T-cell (primary cell): ENCODE measurements at places on chromosomes 16 and 17.
A peak's percentile ranks its signal among the peaks of the same experiment; 100 is the strongest.

DNA sequence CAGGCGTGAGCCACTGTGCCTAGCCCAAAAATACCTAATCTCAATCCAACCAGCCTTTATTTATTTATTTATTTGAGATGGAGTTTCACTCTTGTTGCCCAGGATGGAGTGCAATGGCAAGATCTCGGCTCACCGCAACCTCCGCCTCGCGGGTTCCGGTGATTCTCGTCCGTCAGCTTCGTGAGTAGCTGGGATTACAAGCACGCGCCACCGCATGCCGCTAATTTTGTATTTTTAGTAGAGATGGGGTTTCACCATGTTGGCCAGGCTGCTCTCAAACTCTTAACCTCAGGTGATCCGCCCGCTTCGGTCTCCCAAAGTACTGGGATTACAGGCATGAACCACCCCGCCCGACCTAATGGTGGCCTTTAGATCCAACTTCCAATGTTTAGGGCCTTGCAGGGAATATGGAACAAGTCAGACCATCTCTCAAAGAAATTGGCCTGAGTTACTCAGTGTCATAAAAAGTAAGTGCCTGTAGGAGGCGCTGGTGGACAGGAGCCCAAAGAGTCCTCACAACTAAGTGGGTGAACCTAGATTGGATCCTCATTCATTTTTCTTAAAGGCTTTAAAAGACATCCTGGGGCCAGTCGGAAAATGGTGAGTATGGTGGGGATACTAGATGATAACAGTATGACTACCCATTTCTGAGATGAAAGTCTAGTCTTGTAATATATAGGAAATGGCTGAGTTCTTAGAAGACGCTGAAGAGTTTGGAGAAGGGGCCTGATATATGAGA is 4.6 kb downstream of the ZSCAN10 start:
- DNase-seq: peak; percentile 82

- DNase-seq: no peak
Measured at GRCh38 chr17:82054351-82055022, 2.8 kb downstream of the GPS1 start.

DNA sequence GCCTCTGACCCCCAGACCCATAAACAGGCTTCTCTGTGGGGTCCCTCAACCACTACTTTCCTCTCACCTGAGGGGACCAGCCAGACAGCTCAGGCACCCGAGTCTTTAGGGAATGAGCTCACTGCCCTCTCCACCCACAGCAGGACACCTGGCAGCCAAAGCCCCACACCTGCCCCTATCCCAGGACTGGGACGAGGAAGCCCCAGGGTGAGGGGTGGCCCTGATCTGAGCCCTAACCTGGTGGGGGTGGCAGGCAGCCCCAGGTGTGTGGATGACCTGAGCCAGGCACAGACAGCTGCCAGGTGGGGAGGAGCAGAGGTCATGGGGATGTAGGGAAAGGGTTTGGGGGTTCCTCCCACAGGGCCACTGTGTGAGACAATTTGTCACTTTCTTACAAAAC is 1.7 kb upstream of the TEX19 start:
- no peak for DNase-seq

- no peak for DNase-seq
Measured at GRCh38 chr17:77189148-77189547, 48.4 kb downstream of the SEC14L1 start.

DNA sequence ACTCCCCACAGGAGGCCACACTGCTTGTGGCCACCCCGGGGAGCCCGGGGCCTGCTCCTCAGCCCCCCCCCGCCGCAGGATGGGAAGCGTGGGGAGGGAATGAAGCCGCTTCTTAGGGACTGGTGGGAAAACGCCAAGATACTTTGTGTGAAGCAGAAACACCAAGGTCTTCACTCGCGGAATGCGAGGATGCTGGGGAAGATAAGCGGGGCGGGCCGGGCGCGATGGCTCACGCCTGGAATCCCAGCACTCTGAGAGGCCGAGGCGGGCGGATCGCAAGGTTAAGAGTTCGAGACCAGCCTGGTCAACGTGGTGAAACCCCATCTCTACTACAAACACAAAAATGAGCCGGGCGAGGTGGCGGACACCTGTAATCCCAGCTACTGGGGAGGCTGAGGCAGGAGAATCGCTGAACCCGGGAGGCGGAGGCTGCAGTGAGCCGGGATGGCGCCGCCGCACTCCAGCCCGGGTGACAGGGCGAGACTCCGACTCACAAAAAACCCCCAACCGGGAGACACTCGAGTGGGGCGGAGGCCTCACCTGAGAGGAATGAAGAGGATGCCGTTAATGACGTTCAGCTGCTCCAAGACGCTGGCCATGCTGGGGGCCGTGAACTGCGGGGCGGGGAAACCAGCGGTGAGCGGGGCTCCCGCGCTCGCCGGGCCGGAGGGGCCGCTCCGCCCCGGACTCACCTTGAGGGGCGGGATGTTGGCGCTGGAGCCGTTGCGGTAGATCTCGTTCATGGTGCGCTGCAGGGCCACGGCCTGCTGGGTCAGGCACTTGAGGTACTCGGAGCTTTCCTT is 20.3 kb downstream of the CLUH start:
- no peak for DNase-seq

DNA sequence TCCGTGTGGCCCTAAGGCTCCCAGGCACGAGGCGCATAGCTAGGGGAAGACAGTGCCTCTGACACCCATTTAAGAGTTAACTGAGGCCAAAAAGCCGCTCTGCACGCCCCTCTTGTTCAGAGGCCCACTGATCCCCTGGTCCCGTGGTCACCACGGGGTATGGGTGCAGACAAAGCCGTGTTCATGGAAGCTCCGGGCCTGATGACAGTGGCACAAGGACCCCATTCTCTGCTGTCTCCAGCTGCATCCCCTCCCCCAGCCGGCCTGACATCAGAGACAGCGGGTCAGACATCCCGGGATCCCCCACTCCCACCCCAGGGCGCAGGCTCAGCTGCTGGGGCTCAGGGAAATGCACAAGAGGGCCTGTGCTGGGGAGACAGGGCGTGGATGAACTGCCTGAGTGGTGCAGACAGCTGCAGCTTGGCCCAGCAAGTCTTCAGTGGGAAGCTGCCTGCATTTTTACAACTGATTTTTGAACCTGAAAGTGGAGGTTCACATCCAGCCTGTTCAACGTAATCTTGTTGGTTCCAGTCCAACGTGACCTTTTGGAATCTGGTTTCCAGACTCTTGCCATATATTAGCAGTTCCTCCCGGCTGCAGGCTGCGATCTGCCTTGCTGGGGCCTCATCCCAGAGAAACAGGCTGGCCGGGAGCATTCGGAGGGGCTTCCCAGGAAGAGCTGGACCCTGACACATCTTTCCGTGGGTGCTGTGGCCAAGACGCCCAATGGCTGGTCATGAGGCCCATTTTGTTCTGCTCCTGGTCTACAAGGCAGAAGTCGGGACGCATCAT is 9.7 kb upstream of the BAHCC1 start:
- no peak for DNase-seq

DNA sequence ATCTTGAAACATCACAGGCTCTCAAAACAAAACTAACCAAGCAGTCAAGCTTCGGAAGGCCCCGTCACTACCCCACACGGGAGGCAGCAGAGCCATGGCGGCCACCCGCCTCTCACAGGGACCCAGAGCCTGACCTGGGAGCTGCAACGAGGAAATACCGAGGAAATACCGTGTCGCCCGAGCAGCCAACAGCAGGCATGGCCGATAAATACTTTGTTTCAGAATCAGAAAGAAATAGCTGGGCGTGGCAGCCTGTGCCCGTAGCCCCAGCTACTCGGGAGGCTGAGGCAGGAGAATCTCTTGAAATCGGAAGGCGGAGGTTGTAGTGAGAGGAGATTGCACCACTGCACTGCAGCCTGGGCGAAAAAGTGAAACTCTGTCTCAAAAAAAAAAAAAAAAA is 6.9 kb downstream of the LMF1 start:
- no peak for DNase-seq

DNA sequence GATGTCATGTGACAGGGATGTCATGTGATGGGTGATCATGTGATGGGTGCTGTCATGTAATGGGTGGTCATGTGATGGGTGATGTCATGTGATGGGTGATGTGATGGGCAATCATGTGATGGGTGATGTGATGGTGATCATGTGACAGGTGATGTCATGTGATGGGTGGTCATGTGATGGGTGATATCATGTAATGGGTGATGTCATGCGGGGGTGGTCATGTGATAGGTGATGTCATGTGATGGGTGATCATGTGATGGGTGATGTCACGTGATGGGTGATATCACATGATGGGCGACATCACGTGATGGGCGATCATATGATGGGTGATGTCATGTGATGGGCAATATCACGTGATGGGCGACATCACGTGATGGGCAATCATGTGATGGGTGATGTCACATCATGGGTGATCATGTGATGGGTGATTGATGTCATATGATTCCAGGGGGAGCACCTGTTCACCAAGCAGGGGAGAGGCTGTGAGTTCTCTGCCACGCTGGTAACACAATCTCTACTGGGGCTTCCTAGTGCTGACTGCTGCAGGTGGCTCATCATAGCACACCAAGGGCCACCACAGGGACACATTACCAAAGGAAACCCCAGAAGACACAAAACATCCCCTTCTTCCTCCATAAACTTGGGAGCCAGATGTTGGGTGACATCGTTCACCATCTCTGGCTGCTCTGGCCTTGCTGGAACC is 16.5 kb downstream of the CD300LB start:
- DNase-seq: no peak

DNA sequence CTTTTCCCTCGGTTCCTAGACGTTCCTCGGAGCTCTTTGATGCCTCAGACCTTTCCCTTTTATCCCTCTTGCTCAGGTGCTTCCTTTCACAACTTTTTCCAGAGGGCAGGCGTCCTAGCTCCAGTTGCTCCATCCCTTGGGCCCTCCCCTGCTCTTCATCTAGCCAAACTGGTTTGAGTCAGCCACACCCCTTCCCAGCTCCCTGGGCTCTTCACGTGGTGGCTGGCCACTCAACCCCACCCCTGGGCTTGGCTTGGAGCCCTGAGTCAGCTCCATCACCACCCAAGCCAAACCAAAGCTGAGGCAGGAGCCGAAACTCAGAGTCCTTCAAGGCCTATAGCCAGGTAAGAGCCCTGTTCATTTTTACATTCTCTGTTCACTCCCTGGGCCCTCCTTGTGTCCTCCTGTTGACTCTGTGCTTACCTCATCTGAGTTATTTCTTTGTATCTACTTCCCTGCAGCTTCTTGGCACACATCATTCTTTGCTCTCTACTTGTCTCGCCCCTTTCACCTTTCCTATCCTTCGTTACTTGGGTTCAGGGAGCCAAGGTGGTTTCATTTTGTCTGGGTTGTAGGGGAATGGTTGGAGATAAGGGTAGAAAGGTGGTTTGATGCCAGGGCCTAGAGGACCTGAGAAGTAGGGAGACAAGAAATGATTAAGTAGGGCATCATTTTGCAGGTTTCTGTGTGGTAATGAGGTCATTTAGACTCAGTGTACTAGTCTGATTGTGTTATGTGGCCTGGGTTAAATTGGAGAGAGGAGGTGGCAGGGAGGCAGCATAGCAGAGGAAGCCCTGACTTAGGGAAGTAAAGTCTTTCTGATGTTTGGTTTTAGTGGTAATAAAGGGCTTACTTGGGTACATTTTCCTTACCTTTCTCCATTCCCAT is 7.6 kb upstream of the PHKG2 start:
- no peak for DNase-seq

DNA sequence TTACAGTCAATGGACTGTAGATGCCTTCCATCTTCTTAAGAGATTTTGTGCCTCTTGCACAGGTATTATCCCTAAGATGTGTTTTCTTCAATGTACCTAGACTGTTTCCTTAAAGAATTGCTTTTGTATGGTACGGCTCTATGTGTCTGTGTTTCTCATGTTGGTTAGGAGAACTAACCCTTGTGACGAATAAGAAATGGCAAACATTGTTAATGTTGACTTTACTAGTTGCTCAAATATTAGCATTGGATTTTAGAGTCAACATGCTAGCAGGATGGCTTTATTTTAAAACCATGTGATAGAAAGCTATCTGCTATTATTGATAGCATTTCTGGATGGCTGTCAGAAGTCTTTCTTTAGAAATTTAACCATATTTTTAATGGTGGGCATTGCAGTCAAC is 34.5 kb downstream of the WWOX start:
- no peak for DNase-seq

GRCh38 chr16:66322174-66322573 is 44.3 kb upstream of the CDH5 start:
- DNase-seq: no peak

DNA sequence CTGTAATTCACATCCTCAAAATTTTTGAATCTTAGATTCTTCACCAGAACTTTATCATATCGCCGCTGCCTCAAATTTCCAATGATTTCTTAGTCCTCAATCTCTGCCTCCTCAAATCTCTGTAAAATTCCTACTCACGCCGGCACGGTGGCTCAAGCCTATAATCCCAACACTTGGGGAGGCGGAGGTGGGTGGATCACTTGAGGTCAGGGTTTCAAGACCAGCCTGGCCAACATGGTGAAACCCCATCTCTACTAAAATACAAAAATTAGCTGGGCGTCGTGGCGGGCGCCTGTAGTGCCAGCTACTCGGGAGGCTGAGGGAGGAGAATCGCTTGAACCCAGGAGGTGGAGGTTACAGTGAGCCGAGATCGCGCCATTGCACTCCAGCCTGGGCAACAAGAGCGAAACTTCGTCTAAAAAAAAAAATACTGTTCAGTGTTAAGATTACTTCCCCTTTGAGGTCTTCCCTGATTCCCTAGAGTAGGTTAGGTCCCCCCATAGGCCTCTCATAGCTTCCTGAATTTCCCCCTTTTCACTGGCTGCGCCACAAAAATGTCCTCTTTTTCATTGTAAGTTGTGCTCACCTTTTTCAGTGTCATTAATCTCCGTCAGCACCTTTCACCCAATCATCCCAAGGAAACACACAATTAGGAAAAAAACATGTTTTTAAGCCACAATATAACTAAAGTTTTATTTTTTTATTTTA is 919 bp upstream of the CBX1 start:
- DNase-seq: no peak

DNA sequence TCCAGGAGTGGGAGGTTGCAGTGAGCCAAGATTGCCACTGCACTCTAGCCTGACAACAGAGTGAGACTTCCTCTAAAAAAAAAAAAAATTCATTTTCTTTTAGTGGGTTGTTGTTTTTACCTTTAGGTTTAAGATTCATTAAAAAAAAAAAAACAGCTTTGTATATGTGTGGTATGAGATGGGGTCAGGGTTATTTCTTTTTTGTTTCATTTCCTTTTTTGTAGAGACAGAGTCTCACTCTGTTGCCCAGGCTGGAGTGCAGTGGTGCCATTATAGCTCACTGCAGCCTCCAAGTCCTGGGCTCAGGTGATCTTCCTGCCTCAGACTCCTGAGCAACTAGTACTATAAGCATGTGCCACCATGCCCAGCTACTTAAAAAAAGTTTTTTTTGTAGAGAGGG is 47.0 kb downstream of the BCAS3 start:
- DNase-seq: no peak

DNA sequence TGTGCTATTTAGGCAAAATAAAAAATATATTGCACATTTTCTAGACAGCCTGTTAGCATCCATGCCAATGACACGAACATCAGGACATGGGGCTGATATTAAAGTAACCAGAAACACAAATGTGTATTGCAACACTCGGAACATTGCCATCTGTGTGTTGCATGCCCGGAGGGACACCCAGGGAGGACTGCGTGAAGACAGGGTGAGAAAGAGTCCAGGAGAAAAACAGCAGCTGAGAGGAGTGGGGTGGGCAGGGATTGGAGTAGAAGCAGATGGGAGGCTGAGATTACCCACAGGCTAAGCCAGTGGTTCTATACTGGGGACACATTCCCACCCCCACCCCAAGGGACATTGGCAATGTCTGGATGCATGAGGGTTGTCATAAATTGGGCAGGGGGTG is 114.8 kb downstream of the GRIN2A start:
- no peak for DNase-seq
